Lung (tissue), 17 donors: ENCODE measurements at places on chromosomes 5 and 9. TPM values are rescaled to one million over a fixed set of nuclear protein-coding genes. Genes with fewer than 3 reads are reported as not detected.
A peak's percentile ranks its signal among the peaks of the same experiment; 100 is the strongest.

Gene PIP5KL1
- 9.0 TPM for total RNA-seq

Gene VCAN
- 276 TPM for total RNA-seq

Gene ADAMTSL2
- 11.1 TPM for total RNA-seq

Gene ZNF883
- 2.2 TPM for total RNA-seq

DNA sequence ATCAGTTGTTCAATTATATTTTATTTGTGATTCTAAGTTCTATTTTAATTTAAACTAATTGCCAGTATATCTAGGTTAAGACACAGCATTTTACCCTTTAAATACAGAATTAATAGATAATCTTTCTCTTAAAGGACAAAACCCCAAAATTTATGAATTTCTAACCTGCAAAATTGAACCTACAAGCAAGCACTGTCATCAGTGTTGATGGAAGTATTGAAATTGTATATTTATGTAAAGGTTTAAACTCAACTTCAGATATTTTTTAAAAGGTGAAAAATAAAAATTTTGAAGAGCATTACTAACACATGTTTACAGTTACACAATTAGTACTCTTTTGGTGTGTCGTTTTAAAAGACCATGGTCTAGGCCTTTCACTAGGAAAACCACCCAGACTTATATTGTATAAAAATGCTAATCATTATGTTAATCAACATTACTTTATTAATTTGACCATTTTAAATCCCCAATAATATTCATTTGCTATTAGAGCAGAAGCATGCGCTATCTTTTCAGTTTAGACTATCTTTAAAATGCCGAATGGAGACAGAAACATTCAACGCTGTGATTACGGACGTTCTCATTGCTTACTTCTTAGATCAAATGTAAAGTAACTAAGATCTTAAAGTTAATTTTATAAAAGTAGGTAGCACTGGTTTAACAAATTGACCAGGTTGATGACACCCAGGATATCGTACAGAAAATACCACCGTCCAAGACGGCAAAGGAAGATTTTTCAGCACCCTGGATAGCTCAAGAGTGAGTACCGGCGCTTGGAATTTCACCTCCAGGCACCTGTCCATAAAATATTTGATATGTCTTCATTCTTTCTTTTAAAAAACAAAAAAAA, 3.2 kb downstream of the OTP start:
- DNase-seq = peak; percentile 22
- peaks cover 21% of the 10 kb centered on the region for H3K4me1 ChIP-seq
- H3K27ac ChIP-seq = no peak overlapping the region

GRCh38 chr5:34648840-34649158, 7.3 kb upstream of the RAI14 start:
- no peak overlapping the region for H3K27ac ChIP-seq
- H3K36me3 ChIP-seq = no peaks in the 10 kb centered on the region
- H3K4me1 ChIP-seq = no peaks in the 10 kb centered on the region
- no peaks in the 10 kb centered on the region for H3K27me3 ChIP-seq
- no peak for DNase-seq

- H3K27me3 ChIP-seq = no peaks in the 10 kb centered on the region
- H3K27ac ChIP-seq = no peak overlapping the region
- H3K36me3 ChIP-seq = no peaks in the 10 kb centered on the region
- H3K4me3 ChIP-seq = no peak overlapping the region
These were observed 69.0 kb upstream of the GGTA1 start for GRCh38 chr9:121568343-121569265.

- H3K4me3 ChIP-seq = no peak overlapping the region
- peak overlapping the region; percentile 71 for H3K27ac ChIP-seq
- H3K27me3 ChIP-seq = no peaks in the 10 kb centered on the region
- DNase-seq = peak; percentile 74
These were observed 27.1 kb upstream of the TNIP1 start for GRCh38 chr5:151107738-151108520.

DNA sequence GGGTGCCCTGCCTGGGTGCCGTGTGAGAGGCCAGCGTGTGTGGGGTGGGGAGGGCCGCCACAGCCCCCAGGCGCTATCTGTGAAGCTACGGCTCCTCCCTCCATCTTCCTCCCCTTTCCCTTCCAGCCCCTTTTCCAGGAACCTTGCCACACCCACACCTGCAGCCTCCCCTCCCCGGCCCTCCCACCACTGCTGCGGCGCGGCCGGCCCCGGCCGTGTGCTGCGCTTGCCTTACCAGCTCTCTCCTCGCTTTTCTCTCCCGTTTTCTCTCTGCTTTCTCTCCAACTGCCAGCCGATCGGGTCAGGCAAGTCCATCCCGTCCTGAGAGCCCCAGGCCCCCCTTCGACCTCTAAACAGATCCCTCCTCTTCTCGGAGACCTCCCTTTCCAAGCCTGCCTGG, 21.4 kb downstream of the GOLGA2 start:
- DNase-seq = no peak
- no peak overlapping the region for H3K4me3 ChIP-seq
- no peaks in the 10 kb centered on the region for H3K4me1 ChIP-seq
- H3K36me3 ChIP-seq = peaks cover 12% of the 10 kb centered on the region

- peak; percentile 16 for DNase-seq
- peaks cover 44% of the 10 kb centered on the region for H3K4me1 ChIP-seq
- no peak overlapping the region for H3K4me3 ChIP-seq
These were observed 31.4 kb downstream of the GRIN3A start for GRCh38 chr9:101706997-101707396.

GRCh38 chr5:54655761-54656160, 138.2 kb downstream of the SNX18 start:
- peaks cover 4% of the 10 kb centered on the region for H3K4me1 ChIP-seq
- no peak for DNase-seq
- no peaks in the 10 kb centered on the region for H3K36me3 ChIP-seq
- no peak overlapping the region for H3K4me3 ChIP-seq

GRCh38 chr9:126401107-126401506, 74.5 kb downstream of the MVB12B start:
- DNase-seq = no peak
- no peak overlapping the region for H3K4me3 ChIP-seq
- no peaks in the 10 kb centered on the region for H3K36me3 ChIP-seq
- no peaks in the 10 kb centered on the region for H3K27me3 ChIP-seq

DNA sequence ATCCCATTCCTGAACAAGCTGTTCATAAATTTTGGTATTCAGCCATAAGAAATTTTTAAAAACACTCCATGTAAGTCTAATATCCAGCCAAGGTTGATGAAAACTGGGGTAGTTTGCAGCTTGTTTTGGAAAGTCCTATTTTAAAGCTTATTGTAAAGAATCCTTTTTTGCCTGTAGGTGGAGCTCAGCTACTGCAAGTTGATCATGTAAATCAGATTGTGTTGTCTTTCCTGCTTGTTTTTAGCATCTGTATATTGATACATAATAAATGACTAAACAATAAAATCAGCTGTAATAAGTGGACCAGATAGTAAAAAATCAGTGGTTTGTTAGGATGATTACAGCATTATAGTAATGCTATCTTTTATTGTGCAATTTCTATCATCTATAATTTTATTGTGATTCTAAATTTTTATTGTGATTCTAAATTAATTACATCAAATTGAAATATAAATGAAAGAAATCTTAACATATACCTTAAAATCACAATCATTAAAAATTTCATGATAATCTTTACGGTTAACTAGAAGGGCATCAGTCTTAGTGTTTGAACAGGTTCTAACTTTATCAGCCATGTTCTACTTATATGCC, 42.4 kb downstream of the CWC27 start:
- H3K27me3 ChIP-seq = no peaks in the 10 kb centered on the region
- no peak overlapping the region for H3K4me3 ChIP-seq
- DNase-seq = peak; percentile 82
- H3K36me3 ChIP-seq = peaks cover under 1% of the 10 kb centered on the region

GRCh38 chr5:117496801-117497200, 922.2 kb upstream of the SEMA6A start:
- no peak for DNase-seq
- H3K4me1 ChIP-seq = no peaks in the 10 kb centered on the region
- no peak overlapping the region for H3K4me3 ChIP-seq
- no peaks in the 10 kb centered on the region for H3K27me3 ChIP-seq

DNA sequence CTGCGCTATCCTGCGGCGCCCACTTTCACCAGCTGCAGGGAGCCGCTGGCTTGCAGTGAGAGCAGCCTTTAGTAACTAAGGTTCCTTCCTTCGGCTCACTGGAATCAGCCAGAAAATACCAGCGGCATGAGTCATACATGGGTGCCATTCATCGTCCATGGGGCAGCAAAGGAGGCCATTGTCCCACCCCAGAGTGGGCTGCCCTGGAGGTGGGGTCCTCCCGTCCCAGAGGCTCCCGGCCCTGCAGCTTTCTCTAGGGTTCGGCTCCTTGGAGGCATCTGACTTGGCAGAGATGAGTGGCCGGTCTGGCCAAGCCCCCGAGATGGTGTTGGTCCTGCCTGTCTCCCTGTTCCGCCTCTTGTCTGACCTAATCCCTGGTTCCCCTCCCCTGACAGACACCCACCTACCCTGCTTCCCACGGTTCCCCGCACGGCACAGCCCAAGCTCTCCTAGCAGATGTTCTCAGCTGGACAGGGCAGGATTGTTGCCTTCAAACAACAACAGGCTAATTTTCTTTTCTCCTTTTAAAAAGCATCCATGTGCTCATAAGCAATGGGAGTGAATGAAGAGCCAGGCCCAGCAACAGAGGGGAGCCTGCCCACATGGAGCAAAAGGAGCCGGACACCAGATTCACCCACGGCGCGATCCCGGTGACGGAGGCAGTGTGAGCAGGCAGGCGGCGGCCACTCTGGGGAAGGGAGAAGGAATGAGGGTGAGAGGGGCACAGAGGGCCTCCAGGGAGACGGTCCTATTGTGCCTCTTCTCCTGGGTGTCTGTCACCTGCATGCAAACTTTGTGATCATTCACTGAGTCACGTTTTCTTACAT, 97.0 kb upstream of the COL5A1 start:
- no peak overlapping the region for H3K4me3 ChIP-seq
- no peaks in the 10 kb centered on the region for H3K36me3 ChIP-seq
- peak; percentile 67 for DNase-seq
- H3K4me1 ChIP-seq = no peaks in the 10 kb centered on the region
- no peak overlapping the region for H3K27ac ChIP-seq
- H3K27me3 ChIP-seq = no peaks in the 10 kb centered on the region

- no peak overlapping the region for H3K27ac ChIP-seq
- no peaks in the 10 kb centered on the region for H3K4me1 ChIP-seq
- H3K27me3 ChIP-seq = no peaks in the 10 kb centered on the region
- peak; percentile 59 for DNase-seq
- H3K4me3 ChIP-seq = no peak overlapping the region
These were observed 111.1 kb downstream of the UGCG start for GRCh38 chr9:112007575-112008240.
